ENCODE measurements at places on chromosomes 12 and 14.

GRCh38 chr12:38149395-38150073 lies 167.0 kb upstream of the ALG10B start:
- DNase-seq, result no peak

DNA sequence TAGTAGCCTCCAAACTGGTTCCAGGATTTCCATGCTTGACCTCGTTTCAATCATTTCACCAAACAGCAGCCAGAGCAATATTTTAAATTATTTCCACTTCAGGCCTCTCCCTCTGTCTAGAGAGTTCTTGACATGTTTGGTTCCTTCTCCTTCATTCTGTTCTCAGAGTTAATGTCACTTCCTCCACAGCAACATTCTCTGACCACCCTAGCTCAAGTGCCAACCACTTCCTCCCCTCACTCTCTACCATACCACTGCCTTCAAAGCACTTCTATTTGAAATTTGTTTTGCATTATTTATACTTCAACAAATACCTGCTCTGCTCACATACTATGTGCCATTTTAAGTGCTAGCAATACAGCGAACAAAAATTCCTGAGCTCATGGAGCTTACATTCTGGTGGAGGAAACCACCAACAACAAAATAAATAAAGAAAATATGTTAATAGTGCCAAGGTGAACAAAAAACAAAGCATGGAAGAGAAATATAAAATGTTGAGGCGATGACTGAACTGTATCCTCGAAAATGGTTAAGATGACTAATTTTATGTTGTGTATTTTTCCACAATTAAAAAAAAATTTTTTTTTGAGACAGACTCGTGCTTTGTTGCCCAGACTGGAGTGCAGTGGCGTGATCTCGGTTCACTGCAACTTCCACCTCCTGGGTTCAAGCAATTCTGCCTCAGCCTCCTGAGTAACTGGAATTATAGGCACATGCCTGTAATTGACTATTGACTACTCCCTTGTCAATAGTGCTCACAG lies 17.3 kb downstream of the BAZ1A start:
- DNase-seq, result no peak

GRCh38 chr12:62919838-62920237 lies 15.1 kb downstream of the PPM1H start:
- DNase-seq, result no peak

DNA sequence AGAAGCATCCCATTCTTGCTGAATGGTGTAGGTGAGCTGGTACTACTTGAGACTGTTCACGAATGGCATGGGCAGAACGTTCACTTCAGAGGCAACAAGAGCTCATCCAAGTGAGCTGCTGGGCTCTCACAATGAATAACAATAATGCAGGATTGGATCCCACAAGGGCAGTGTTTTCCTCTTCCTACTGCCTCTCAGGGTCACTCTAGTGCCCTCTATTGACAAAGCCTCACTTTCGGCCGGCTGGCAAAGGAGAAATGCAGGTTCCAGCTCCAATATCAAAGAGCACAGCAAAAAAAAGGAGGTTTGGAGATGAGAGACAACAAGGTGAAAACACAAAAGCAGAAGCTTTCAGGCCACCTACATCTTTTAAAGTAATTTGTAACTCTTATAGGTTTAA lies 74.6 kb upstream of the MYF6 start:
- DNase-seq, result no peak

DNA sequence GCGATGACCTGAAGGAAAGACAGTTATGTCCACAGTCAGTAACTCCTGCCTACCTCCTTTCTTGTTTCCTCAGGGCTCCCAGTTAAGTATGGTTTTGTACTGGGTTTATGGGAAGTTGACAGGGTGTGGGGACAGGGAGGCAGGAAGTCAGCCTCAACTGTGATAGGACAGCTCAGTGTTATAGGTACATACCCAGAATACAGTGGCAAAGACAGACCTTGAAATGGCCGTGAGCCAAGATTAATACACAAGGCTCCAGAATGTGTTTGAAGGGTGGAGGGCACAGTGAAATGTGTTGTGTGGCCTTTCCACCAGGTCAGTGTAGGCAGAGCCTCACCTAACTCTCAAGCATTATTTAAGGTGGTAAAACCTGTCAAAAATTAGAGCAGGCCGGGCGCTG lies 4.6 kb upstream of the BIN2 start:
- DNase-seq, result no peak

GRCh38 chr14:43031598-43031997 lies 1424.9 kb downstream of the LRFN5 start:
- no peak for DNase-seq

- DNase-seq, result no peak
Measured at GRCh38 chr12:129558036-129558435, 345.8 kb downstream of the TMEM132D start.

GRCh38 chr14:101736585-101736984 lies 24.9 kb upstream of the PPP2R5C start:
- no peak for DNase-seq

DNA sequence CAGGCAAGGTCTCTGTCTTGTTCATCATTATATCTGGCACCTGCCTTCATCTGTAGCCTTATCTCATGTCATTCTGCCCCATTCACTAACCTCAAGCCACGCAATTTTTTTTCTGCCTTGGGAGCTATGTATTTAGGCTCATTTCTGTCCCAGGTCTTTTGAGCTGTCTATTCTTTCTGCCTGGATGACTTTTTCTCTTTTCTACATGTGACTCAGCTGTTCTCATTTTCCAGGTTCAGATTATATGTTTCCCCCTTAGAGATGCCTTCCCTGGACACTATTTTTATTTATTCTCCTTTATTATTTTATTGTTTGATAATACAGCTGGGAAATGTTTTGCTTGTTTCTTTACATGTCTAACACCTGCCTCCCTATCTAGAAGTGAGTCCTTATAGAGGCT lies 737.4 kb upstream of the TBX3 start:
- no peak for DNase-seq

DNA sequence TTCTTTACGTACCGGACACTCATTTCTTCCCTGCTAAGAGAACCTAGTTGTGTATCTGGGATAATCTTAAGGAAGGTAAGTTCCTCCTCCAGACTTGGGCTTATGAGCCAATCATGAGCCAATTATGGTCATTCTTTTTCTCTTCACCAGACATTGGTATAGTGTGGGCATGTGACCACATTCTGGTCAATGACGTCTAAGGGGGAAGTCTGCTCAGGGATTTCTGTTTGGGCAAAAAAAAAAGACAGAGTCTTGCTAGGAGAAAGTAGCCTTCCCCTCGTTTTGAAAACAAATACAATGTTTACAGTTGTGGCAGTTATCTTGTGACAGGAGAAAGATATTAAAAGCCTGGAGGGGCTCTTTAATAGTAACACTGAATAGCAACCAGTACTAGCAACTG lies 20.1 kb upstream of the PLXNC1 start:
- no peak for DNase-seq

DNA sequence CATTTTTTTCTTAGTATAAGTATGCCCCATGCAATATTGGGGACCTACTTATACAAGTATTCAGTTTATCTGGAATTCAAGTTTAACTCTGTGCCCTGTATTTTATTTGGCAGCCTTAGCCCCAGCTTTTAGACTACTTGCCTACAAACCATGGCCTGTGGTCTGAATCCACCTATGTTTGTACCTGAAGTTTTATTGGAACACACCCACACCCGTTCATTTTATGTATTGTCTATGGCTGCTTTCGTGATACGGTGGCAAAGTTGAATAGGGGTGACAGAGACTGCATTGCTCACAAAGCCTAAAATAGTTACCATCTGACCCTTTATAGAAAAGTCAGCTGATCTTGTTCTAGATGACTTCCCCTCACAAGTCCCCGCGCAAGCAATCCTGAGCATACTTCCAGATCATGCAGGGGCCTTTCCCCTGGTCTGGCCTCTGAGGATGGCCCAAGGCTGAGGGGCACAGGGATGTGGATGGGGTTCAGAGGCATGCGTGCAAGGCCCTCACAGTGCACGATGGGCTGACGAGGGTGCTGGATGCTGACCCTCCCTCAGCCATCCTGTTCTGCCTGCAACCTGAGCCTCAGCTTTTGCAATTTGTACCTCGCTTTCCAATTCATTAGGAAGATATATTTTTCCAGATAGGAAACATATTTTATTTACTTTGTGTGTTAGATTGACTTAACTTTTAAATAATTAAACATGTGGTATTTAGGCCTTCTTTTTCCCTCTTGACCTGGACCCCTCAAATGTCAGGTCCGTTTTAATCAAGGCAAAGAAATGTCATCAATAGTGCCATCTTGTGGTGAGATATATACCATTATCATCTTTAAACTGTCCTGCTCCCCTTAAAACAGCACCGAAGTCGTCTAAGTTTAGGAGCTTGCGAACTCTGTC lies 527.3 kb upstream of the CCDC196 start:
- peak; percentile 41 for DNase-seq
